ENCODE measurements at places on chromosomes 1 and 21.

DNA sequence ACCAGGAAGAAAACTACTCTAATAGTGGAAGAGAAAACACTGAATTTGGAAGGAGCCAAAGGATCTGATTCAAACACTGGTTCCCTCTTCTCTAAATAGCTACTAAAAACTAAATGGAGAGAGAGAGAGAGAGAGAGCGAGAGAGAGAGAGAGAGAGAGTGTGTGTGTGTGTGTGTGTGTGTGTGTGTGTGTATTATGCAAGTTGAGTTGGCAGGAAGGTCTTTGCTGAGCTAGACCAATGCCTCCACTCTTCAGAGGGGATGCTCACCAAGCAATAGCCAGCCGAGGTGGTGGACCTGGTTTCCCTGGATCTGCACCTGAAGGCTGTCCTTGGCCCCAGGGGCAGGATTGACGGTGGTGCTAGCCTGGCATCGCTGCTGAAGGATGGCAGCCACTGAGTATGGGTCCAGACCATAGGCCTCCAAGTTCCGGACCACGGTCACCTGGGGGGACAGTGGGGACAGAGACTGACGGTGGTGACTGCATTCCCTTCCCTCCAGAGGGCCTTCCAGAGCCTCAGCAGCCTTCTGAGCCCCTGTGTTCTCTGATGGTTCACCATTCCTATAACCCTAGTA, 18.8 kb downstream of the EIF2D start:
- DNase-seq, result no peak

DNA sequence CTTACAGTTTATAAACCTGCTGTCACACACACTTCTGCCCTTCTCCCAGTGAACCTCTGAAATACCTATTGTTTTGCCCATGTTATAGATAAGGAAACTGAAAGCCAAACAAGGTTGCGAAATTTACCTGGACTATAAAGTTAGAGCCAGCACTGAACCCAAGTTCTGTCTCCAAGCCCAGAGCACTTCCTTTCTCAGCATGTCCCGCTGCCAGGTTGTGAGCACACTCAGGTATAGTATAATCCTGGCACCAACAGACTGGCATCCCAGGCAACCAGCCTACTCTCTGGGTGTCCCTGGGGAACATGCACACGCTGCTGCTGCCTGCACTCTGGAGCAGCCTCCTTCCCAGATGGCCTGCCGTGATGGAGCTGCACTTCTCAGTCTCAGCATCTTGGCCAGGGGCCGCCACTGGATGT, 45.1 kb downstream of the PGBD5 start:
- no peak for DNase-seq

- no peak for DNase-seq
Measured at GRCh38 chr1:51032936-51033335, 62.9 kb downstream of the CDKN2C start.

DNA sequence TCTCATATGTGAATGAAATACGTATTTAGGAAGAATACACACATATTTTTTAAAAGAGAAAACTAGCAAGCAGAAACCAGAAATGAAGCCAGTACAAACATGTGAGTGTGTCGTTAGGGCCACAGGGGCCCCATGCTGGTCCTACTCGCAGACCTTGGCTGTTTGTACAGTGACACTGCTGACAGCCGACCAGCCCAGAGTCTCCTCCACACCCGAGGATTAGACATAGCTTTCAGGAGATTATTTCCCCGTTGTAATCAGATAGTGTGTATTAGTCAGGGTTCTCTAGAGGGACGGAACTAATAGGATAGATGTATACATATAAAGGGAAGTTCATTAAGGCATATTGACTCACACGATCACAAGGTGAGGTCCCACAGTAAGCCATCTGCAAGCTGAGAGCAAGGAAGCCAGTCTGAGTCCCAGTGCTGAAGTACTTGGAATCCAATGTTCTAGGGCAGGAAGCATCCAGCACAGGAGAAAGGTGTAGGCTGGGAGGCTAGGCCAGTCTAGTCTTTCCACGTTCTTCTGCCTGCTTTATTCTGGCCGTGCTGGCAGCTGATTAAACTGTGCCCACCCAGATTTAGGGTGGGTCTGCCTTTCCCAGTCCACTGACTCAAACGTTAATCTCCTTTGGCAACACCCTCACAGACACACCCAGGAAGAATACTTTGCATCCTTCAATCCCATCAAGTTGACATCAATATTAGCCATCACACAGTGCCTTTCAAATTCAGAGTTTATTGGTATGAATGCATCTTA, 51.2 kb downstream of the DIP2A start:
- no peak for DNase-seq

GRCh38 chr1:167121375-167122120, 27.7 kb downstream of the STYXL2 start:
- DNase-seq, result peak; percentile 38

DNA sequence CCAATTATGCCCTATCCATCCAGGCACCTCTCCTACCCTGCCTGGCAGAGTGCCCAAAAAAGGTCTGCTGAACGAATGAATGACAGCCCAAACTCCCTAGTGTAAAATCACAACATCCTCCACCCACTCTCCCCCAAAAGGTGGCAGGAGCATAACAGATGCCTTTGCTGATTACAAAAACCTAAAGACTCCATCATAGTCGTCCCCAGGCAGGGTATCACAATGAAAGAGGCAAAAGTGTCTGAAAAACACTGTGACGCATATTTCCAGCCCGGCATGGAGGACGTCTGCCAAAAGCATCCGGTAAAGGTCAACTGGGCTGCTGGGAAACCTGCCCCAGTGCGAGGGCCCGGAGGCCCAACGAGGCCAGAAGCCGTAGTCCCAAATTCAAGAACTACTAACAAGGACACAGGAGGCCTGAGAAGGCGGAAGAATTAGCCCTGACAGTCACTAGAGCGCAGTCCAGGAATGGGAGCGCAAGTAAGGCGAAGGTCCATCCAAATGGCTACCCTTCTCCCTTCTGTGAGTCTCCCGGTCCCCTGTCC, 576 bp downstream of the SMIM12 start:
- peak; percentile 42 for DNase-seq

DNA sequence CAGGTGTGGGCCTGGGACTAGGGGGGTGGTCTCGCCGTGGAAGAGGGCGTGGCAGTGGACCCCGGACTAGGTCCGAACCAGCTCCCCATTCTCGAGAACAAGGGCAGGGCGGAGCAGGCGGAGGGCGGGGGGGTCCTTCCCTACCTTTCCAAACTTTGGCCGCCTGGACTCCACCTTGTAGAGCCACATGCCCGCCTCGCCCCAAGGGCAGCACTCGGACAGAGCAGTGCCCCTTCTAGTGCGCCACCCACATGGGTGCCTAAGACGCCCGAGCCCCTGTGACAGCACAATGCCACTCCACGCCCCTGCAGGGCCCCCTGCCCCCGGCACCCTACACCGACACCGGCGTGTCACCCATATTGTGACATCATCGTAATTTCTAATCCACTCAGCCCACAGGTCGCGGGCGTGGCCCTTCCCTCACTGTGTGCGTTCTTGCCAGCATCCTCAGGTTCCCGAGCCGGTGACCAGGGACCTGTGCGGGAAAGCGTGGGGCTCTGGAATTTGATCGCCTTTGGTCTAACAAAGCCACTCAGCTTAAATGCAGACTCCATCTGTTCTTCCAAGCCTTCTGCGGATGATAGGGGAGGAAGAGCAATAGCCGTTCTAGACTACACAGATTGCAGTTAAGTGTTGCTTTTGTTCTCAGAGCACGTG, 553 bp upstream of the STMN1 start:
- peak; percentile 43 for DNase-seq

GRCh38 chr1:72336776-72337175, 54.4 kb upstream of the NEGR1 start:
- DNase-seq, result no peak

- DNase-seq, result peak; percentile 58
Measured at GRCh38 chr1:203117611-203118575, 9.6 kb upstream of the ADORA1 start.

DNA sequence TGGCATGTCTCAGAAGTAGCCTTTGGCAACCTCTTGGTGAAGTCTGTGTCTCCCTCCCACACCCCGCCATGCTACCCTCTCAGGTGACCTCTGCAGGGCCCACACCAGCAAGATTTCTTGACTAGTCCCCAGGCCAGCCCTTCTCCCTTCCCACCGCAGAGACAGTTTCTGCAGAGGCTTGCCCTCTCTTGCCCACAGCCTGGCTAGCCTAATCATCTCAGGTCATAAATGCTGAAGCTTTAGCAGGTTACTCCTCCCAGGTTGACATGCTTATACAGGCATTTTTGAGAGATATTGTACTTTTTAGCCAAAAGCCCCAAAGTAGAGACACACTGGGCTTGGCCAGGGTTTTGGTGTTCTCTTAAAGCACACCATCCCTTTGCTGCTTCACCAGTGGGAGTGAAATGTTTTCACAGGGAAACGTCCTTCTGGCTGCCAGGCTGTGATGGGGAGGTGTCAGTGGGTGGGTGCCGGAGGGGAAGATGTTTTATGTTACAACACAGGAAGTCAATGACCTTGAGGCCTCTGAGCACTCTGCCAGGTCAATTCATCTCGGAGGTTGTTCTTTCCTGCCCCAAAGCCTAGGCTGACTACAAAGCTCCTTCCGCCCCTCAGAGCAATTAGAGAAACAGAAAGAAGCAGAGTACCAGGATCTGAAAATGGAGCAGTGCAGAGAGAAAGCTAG, 58.5 kb downstream of the STYXL2 start:
- no peak for DNase-seq

- peak; percentile 75 for DNase-seq
Measured at GRCh38 chr1:16055613-16056520, 12.3 kb downstream of the CLCNKB start.

DNA sequence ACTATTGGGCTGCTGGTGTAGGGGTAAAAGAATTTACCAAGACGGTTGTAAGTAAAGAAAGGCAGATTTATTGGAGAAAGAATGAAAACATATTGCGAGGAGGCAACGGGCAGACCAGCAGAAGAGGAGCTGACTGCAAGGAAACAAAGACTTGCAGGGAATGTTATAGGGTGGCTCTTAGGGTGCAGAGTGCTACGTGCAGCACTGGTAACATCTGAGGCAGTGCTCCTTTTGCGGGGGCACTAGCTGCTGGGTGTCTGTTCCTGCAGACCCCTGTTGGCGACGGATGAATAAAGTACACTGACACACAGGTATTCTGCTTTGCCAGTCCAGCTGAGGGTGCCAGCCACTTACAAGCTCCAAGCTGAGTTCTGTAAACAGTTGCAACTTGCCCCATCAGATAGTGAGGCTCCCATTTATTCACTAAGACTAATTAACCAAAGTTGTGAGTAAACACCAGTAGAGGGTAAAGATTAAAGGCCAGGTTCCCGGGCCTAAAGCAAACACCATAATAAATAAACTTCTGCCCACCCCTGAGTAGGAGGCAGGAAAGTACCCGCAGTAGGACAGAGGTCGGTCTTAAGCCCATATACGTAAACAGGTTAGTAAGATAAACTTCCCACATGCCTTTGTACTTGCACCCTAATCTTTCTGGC, 140.2 kb upstream of the KCNK1 start:
- no peak for DNase-seq

GRCh38 chr1:110062612-110063011, 7.9 kb downstream of the ALX3 start:
- DNase-seq, result no peak

DNA sequence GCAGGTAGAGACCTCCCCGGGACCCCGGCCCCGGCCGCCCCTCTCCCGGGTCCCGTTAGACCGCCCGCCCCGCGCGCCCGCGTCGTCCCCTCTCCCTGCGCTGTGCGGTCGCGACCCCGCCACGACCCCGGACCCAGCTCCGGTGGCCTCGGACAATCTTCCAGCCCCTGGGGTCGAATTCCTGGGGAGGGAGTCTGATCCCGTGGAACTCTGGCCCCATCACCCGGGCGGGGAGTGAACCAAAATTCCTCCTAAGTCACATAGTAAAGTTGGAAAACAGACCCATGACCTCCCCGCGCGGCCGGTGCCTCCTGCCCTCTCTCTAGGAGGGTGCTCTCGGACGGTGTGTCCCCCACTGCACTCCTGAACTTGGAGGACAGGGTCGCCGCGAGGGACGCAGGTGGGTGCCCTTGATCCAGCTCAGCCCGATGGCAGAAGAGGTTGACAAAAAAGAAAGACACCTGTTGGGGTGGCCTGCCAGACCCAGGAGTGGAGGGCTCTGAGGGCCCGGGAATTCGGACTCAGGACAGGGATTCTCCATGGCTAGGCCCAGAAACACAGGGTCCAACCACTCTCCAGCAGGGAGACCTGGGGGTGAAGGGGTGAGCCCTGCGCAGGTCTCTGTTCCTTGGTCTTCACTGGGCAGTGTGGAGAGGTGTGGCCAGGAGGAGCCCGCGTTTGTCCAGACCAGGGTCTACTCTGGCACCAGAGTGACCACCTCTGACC, 451 bp downstream of the ADAMTSL4 start:
- DNase-seq, result no peak

DNA sequence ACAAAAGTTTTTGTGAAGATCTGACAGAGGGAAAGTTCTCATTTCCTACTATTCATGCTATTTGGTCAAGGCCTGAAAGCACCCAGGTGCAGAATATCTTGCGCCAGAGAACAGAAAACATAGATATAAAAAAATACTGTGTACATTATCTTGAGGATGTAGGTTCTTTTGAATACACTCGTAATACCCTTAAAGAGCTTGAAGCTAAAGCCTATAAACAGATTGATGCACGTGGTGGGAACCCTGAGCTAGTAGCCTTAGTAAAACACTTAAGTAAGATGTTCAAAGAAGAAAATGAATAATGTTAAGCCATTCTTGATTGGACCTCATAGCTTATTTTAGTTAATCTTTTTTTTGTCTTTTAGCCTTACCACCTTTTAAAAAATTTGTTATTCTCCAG, 14.1 kb downstream of the GGPS1 start:
- DNase-seq, result no peak

DNA sequence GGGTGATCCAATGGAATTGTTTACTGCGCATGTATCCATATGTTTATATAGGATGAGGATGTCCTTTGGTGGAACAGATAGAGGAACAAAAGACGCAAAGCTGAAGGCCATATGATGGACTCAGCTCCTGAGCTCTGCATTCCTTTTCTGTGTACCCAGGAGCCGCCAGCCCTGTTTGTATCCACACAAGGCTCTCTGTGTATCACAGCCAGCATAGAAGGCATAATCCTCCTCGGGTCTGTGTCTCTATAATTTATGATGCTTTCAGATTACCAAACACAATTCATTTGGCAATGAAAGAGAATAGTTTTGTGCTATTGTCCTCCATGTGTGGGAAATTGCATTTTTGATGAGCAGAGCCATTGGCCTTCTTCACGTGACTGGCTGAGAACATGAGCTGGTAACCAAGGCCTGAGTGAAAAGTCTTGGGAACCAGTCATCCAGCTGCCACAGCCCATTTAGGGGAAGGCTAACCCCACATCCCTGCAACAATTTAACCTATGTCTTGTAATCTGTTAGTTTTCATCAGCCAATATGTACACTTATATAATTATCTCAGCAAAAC, 119.2 kb downstream of the PBX1 start:
- DNase-seq, result no peak

DNA sequence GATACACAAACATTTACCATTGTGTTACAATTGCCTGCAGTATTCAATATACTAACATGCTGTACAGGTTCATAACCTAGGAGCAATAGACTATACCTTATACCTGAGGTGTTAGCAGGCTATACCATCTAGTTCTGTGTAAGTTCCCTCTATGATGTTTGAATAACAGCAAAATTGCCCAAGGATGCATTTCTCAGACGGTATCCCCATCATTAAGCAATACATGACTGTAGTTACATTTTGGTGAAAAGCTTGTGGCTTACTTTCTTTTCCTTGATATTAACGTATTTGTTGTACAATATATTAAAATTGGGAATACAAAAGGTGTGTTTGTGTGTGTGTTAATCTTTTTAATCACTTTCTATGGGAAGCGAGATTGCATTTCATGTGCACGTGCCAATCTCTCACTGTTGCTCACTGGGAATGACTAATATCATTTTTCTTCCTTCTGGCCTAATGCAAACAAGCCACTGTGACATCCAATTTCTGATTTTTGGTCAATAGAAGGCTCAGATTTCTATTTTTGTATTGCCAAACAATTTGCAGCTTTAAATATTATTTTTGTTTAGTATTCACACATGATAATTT, 36.7 kb upstream of the WLS start:
- DNase-seq, result no peak

Data from stimulated activated CD4-positive, alpha-beta T cell treated with anti-CD3 and anti-CD28 coated beads, Interleukin-2, amount 100 ng/mL, for 24 hours (primary cell).